ENCODE measurements at places on chromosomes 1 and 21.

- DNase-seq, result peak; percentile 62
These were observed 460.6 kb downstream of the DSCAM start for GRCh38 chr21:40386294-40386911.

GRCh38 chr1:153945131-153945794 is 1.3 kb downstream of the DENND4B start:
- DNase-seq, result peak; percentile 61

DNA sequence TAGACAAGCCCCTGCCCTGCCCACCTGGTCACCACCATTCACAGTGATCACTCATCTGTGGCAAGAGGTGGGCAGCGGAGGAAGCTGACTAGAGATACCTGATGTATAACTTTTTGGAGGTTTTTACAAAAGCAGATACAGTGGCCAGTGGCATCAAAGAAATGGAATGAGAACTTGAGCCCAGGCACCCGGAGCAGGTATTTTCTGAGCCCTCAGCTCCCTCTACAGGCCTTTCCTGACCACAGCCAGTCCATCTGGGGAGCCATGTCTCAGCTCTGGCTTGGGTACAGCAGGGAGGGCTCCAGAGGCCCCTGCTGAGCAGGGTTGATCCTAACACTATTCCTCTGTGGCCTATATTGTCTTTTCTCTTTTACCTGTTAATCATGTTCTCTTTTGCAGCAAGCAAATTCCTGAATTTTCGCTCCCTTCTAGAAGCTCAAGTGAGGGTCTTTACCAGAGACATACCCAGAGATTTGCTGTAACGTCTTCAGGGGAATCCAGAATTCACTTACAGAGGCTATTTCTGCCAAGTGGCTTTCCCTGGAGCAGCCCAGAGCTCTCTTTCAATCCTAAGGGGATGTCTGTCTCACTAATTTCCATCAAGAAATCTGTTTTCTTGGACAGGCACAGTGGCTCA is 27.3 kb downstream of the GPR157 start:
- peak; percentile 72 for DNase-seq

GRCh38 chr1:11064942-11065341 is 5.1 kb upstream of the SRM start:
- DNase-seq, result no peak

GRCh38 chr1:72606216-72606810 is 324.0 kb upstream of the NEGR1 start:
- DNase-seq, result no peak

- DNase-seq, result no peak
These were observed 81.6 kb downstream of the HHIPL2 start for GRCh38 chr1:222466150-222466865.

GRCh38 chr1:151549199-151549598 is 9.1 kb downstream of the TUFT1 start:
- DNase-seq, result no peak

DNA sequence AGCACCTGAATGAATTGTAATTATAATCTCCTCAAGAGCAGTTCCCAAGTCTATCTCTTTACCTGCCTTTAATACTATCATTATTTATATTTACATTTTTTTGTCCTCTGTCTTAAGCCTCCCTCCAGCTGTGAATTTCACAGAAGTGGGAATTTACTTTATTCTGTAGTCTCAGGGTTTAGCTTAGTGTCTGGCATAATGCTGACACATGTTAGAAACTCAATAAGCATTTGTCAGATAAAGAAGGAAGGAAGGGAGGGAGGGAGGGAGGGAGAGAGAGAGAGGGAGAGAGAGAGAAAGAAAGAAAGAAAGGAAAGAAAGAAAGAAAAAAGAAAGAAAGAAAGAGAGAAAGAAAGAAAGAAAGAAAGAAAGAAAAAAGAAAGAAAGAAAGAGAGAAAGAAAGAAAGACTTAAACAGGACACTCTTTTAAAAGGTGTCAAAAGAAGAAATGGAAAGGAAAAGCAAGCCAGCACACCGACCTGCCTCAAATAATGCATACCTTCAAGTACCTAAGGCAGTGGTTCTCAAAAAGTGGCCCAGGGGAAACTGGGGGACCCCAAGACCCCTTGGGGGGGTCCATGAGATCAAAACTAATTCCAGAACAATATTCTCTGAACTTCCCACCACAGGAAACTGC is 1.8 kb upstream of the PGLYRP4 start:
- DNase-seq, result no peak

Measured in tongue (tissue), 3 donors.